Kasumi-1 (cell line): ENCODE measurements at places on chromosomes 6 and 20.

GRCh38 chr6:12962529-12962928 lies 246.0 kb downstream of the PHACTR1 start:
- DNase-seq, result no peak

- no peak for DNase-seq
Observed at GRCh38 chr6:35046103-35046502, 95.0 kb downstream of the TCP11 start.

DNA sequence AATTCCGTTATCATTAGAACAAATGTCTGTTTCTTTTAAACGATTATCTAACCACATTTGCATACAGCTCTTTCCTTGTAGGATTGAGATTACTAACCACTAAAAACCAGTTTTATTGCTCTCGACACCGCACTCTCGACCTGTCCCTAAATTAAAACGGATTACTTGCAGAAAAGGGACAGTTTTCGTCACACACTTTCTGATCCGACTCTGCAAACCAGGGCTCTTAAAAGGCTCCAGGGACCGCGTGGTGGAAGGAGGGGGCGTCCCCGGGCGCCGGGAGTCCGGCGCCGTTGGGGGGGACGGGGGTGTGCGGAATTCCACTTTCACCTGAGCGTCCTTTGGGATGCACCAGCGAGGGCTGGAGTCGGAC lies 731 bp downstream of the MAK start:
- DNase-seq, result no peak

- no peak for DNase-seq
Observed at GRCh38 chr6:145848541-145848940, 33.9 kb upstream of the FBXO30 start.

GRCh38 chr6:113971741-113972140 lies 793 bp upstream of the HDAC2 start:
- no peak for DNase-seq

DNA sequence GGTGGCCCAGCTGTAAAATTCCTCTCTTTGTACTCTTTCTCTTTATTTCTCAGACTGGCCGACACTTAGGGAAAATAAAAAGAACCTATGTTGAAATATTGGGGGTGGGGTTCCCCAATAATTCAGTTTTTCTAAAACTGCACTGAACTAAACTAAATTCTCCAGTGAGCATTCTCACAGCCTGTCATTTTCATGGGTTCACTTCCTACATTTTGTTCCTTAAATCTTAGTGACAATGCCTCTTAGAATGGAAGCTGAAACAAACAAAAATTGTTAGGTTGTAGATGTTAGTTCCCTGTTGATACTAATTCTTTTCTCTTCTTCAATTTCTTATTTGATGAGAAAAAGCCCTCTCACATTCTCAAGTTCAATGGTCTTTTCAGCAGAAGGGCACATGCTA lies 35.8 kb upstream of the IFNGR1 start:
- DNase-seq, result no peak

- DNase-seq, result no peak
Observed at GRCh38 chr6:3231247-3232016, 4.0 kb upstream of the TUBB2B start.

- DNase-seq, result no peak
Observed at GRCh38 chr20:50124496-50124895, 11.5 kb upstream of the UBE2V1 start.
